ENCODE measurements at places on chromosomes 11 and 22.

DNA sequence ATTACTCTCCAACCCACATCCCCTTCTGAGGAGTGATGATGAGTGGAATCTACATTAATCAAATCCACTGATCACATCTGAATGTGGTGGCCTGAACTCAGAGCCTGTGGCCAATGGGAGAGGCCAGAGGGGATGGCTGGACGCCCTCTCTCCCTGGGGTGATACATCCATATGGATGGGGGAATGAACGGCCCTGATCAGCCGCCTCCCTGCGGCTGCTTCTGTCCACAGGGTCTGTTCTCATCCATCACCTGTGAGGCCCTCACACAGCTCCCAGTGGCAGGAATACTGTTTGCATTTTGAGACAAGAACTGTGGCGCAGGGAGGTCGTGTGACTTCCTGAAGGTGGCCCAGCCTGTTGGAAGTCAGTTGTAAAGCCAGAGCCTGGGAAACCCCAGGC is 78.3 kb upstream of the SHISAL1 start:
- DNase-seq, result no peak

DNA sequence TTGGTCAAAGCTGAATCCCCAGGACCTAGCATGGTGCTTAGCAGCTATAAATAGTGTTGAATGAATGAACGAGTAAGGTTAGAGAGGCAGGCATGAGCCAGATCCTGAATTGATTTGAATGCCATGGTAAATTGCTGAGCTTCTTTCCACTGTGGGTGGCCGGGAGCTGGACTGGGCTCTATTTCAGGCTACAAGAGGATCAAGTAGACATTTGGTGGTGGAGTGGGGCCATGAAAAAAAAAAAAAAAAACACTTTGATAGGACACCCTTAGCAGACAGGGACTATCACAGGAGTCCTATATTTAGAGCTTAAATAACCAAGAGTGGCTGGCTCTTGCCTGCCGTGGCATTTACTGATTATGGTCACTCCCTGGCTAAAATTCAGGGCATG is 77.6 kb downstream of the MIAT start:
- no peak for DNase-seq

DNA sequence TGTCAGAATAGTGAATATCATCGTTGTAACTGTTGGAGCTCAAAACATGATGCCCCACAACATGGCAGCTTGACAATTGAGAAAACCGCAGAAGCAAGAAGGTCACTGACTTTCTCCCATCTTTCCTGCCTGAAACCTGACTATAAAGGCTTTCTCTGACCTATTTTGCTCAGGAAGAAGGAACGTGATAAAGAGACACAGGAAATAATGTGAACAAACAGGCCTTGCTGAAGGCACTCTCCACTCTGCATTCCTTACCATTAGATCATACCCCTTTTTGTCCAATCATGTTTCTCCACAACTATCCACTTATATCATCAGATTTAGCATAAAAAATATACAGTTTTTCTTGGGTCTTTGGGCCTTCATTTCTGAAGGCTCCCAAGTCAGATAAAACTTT is 916.8 kb downstream of the METTL15 start:
- no peak for DNase-seq

- DNase-seq, result no peak
Observed at GRCh38 chr22:17098379-17098819, 13.6 kb downstream of the IL17RA start.

DNA sequence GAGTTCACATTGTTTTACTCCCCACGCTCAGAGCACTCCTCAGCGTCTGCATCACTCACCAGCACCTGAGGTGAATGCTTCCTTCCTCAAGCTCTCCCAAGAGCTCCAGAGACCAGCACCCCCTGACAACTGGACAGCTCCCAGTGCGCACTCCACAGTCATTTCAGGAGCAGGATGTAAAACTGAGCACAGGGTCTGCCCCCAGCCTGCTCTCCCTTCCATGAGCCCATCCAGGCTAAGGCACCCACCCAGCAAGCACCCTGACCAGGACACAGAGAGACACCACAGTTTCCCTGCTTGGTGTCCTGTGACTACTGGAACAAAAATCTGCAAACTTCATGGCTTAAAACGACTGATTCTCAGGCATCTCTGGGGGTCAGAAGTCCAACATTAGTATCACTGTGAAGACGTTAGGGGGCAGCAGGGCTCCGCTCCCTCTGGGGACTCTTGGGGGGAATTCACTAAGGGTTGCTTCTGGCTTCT is 3.3 kb downstream of the SCGB1D2 start:
- DNase-seq, result peak; percentile 19

- no peak for DNase-seq
Observed at GRCh38 chr11:9660886-9661285, 3.0 kb upstream of the SWAP70 start.

DNA sequence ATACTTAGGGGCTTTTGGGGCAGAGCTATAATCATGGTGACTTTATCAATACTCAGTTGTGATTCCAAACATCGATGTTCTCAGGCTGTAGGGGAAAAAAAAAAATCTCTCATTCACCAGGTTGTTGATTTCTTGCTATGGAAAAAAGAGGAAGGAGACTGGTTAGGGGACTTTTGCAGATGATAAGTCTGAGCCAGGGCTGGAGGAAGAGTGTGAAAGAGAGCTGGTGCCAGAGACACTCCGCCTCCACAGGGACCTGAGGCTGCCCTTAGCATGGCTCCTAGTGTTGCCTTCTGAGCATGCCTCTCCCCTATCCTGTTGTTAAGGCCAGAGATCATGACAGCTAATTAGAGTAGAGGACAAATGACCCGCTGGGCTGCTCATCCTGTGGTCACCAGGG is 16.9 kb downstream of the UPB1 start:
- DNase-seq, result no peak

- DNase-seq, result no peak
Observed at GRCh38 chr22:19579880-19580279, 55.7 kb upstream of the CLDN5 start.

DNA sequence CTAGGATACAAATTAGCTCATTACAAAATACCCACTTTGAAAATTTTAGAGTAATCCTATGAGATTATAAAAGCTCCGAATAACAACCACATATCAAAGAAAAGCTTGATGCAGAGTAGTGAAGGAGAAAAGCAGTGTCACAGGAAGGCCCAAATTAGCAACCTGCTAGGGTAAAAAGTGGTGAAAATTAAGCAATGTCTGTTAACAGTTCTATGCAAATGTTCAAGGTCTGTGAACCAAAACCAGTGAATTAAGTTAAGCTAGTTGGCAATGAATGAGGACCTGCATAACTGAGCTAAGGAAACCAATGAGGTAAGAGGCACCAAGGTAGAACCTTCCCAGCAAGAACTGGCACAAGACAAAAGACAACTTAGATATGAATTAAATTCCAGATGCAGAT is 29.6 kb downstream of the PRDM10 start:
- DNase-seq, result no peak

- no peak for DNase-seq
Observed at GRCh38 chr11:59728913-59729312, 15.3 kb upstream of the OR10V1 start.

DNA sequence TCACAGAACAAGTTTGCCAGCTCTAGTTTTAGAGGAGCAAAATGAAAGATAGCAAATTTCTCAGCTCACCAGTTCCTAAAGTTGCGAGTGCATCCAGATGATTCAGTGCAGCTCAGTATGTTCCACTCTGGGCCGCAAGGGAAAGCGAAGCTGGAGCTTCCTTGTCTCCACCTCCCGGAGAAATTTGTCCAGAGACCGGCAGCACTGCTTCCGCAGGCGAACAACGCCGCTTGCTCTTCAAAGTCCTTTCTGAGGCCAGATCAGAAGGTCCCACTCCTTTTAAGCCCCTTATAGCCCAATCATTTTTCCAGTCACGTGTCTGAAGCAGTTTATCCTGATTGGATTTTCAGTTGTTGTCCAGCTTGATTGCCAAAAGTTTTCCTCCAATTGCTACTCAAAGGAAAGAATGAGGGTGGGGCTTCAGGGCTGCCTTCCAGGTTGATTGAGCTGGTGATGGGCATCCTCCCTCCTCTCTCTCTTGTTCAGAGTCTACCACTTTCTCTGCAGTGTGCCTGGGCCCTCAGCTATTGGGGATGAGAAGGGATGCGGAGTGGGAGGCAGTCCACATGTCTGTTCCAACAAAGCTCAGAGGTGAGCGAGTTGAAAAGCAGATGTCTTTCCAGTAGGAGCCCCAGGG is at the start of gene ZNF280A:
Gene ZNF280A (minus strand): TSS at position 251 of the 637 bp plus-strand sequence. CDS start 4,640 bp downstream, outside the sequence.
- no peak for DNase-seq

- DNase-seq, result no peak
Observed at GRCh38 chr22:46251266-46251665, 1.2 kb upstream of the CDPF1 start.

GRCh38 chr11:57410287-57410686 is 16.6 kb downstream of the SLC43A3 start:
- DNase-seq, result no peak

DNA sequence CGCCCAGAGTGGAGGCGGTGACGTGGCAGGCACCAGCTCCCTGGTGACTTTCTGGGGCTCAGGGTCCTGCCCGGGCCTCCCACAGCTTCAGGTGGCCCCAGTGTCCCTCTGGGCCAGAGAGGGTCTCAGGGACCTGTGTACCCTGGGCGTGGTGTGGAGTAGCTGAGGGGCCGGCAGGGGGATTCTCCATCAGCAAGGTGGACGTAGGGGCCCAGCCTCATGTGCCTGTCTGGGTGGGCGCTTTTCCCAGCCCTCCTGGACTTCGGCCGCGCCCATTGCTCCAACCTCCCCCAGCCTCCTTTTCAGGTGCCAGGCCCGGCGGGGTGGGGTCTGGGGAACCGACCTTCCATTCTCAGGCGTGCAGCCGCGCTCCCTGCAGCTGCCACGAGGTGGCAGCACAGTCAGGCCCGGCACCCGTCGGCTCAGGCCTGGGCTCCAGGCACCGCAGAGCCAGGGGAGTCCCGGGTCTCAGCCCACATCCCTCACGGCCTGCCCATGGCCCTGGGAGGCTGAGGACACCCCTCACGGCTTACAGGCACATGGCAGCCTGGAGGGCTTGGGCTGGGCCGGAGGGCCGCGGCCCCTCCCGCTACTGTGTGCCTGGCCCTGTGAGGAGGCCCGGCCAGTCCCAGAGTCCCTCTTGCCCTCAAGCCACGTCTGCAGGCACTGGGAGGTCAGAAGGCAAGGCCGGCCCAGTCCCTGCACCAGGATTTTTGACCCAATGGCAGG is 19.9 kb upstream of the MUC5B start:
- DNase-seq, result peak; percentile 13

DNA sequence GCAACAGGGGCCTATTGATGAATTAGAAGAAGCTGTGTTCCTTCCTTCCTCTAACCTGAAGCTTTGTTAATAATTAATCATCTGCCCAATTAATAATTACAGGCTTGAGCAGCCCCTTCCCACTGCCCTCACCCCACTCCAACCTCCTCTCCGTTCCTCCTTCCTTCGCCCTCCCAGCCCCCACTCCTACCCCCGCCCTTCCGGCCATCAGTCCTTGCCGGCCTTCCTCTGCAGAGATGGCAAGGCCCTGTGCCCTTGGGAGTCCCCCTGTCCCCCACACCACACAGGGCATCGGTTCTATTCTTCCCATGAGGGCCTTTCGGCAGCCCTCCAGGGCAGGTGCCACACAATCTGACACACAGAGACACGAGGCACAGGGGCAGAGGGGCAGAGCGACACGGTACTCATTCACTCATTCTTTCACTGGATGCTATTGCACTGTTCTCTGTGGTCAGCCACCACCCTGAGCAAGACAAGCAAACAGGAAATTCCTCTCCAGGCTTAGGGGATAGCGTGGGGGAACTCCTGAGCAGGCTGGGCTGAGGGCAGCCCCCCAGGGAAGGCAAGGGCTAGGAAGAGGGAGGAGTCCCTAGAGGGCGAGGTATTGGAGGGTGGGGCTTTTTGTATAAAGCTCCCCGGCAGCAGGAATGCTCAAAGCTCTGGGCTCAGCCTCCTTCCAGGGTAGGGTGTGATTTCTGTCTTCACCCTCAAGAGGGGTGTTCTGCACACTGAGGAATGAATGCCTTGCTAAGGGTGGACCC is 14.7 kb downstream of the MGAT3 start:
- peak; percentile 90 for DNase-seq

DNA sequence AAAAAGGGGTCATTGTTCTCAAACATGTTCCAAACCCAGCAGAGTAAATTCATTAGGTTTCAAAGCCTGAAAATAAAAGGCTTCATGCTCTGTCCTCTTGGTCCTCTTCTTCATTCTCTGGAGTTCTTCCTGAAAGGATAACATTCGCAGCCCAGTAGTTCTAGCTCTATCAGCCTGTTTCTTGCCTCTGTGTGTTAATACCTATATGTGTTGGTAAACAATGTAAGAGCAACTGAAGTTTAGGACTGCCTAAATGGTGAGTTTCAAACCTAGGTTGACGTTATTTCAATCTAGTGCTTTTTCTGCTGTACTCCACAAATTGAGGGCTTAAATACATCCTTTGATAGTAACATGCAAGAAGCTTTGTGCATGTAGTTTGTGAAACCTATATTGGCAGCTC is 9.4 kb downstream of the AASDHPPT start:
- DNase-seq, result no peak

DNA sequence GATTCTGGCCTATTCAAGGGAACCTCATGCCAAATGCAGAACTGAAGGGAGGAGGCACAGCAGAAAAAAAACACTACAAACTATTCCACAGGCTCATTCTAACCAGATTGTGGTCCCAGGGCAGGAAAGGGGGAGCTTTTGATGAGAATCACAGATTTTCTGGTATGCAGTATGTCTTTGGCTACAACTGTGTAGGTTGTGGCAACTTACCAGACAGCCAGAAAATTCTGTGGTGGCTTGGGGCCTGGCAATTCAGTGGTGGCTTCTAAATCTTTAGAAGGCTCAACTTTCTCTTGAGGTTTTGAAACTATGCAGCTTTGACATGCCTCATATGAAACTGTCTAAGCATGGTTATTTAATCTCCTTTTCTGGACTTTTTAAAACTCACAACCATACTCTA is 850.8 kb upstream of the CCDC90B start:
- DNase-seq, result no peak

- no peak for DNase-seq
Observed at GRCh38 chr11:73087730-73088129, 54.4 kb downstream of the FCHSD2 start.

DNA sequence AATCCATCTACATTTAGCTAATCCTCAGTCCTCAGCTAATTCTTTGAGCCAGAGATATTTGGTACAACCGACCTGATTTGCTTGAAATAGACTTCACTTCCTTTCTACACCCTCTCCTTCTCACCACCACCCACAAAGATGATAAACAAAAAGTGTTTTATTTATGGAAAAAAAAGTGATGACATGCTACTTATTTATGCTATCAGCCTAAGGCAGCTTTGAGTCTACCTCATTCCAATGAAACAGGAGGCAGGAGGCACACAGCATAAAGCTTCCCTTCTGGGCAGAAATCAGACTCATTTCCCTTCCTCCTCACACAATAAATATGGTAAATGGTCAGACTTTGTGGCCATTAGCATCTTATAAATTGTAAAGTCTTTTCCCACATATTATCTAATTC is 325.7 kb downstream of the SOX6 start:
- DNase-seq, result no peak

DNA sequence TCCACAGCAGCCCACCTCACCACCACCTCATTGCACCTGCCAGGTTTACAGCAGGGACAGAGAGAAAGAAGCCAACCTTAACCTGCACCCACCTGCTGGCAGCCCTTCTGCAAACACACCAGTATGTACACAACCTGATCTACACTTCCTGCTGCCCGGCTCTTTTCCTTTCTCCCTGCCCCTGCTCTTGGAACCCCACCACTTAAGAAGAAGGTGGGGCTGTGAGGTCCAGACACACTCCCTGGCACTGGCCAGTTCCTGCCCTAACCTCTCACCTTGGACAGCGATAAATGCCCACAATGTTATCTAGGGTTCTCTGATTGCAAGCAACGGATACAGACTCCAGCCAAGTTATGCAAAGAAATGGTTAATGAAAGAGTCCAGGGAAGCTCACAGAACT is 10.8 kb upstream of the SLC35C1 start:
- no peak for DNase-seq
